ENCODE measurements at places on chromosomes 16 and 17.

- DNase-seq: no peak
These were observed 561 bp downstream of the AXIN1 start for GRCh38 chr16:351804-352520.

DNA sequence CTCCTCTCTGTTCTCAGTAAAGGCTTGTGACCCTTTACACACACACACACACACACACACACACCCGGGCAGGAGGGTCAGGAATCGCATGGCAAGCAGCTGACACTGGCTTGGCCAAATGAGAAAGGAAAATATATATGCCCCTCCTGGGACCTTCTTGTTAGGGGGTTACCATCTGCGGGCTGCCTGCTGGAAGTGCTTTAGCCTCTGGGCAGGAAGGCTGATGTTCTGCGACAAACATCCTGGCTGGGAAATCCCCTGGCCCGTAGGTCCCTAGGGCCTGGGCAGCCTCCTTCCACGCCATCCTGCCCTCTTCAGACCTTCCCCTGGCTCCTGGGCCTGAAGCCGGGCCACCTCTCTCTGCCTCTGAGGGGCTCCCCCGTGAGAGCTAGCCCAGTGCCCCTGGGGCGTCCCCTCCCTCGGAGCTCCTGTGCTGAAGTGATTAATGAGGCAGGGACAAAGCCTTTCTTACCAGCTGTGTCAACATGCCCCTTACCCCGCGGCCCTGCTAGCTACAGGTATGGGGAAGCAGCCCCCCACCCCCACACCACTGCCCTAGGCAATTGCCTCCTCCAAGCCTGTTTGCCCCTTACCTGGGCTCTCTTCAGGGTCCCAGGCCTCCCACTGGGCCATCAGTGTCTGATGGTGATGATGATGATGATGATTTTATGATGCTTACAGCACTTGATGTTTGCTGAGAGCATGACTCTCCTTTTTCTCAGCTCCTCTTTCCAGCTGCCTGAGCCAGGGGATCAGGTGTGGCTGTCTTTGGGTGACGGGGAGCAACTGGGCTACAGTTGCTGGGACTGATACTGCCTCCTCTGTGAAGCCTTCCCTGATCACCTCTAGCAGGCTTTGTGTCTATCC is 32.8 kb upstream of the ETV4 start:
- peak; percentile 27 for DNase-seq

DNA sequence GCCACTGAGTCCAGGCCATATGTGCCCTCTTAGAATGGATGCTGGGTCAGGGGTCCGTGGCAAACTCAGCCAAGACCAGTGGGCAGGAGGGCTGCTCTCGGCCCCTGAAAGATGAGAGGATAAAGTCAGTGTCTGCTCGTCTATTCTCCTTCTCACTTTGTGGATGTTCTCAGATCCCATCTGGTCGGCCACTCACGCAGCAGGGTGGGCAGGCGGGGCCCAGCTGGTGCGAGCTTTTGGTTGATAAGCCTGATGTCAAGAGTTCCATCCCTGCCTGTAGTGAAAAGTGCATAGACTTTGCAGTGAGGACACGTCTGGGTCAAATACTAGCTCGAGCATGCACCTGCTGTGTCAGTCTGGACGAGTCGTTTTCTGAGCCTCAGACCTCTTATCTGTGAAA is 556.2 kb upstream of the EEF2KMT start:
- no peak for DNase-seq

GRCh38 chr16:78916928-78917545 is 683.5 kb downstream of the MAF start:
- DNase-seq: no peak

DNA sequence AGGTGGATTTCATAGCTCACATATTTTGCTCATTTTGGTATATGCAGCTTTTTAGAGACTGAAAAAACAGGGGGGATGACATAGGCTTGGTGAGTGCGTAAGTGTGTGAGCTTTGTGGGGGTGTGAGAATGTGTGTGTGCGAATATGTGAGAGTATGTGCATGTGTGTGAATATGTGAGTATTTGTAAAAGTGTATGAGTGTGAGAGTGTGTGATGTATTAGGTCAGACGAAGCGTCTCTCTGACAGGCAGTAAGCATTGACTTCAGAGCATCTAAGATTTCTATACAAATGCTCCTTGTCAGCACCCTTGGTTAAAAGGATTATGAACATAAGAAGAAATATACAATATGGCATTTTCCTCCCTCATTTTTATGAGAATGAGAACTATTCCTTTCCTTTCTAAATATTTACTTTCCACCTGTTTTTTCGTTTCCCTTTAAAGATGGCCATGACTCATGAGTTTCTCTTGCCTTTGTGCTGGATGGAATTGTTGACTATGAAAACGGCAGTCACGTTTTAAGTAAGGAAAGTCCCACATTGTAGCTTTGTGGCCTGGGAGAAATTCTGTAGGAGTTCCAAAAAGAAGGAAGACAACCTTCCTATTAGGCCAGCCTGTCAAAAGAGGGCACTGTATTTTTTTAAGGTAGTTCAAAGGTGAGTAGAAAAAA is 276.4 kb downstream of the FOXL1 start:
- DNase-seq: no peak

GRCh38 chr17:14428648-14429029 is 127.8 kb downstream of the HS3ST3B1 start:
- DNase-seq: no peak

- DNase-seq: no peak
These were observed 109.4 kb upstream of the AXIN2 start for GRCh38 chr17:65670667-65671371.

DNA sequence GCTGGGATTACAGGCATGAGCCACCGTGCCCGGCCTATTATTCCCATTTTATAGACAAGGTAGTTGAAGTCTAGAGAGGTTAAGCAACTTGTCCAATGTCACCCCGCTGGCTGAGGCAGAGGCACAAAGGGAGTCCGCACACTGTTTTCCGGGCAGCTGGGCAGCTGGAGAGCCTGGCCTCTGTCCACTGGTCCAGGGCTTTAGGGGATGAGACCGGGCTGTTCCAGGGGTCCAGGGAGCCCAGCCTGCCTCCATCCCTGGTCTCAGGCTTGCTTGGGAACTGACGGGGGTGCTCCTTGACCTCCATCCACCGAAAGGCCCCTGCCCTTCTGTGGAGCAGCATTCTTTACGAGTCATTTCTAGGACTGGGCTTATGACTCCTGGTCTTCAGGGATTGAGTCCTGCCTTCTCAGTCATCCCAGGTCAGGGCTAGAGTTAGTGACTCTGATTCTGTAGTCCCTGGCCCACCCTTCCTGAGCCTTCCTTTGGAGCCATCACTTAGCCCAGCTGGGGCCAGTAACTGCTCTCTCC is 37.5 kb downstream of the SOCS3 start:
- no peak for DNase-seq

GRCh38 chr17:17425591-17425990 is 51.2 kb upstream of the MED9 start:
- DNase-seq: no peak

GRCh38 chr16:11735787-11736186 is 6.9 kb downstream of the TXNDC11 start:
- no peak for DNase-seq

- no peak for DNase-seq
These were observed 14.4 kb downstream of the NLRC5 start for GRCh38 chr16:57003439-57004386.

DNA sequence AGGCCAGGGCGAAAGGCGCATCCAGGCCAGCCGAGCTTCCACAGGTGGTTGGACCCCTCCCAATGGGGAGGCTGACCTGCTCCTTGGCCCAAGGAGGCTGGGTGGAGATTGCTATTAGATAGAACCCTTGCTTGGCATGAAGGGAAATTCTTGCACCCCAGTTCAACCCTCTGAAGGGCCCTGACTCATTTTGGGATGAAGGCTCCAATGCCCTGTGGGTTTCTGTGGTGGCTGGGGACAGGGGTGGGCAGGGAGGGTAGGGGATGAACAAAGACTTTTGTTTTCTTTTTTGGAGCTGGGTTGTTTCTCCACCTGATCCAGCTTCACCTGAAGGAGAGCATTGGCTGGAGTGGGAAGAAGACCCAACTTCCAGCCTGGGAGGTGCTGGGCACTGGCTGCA is 16.7 kb upstream of the TBX21 start:
- no peak for DNase-seq

DNA sequence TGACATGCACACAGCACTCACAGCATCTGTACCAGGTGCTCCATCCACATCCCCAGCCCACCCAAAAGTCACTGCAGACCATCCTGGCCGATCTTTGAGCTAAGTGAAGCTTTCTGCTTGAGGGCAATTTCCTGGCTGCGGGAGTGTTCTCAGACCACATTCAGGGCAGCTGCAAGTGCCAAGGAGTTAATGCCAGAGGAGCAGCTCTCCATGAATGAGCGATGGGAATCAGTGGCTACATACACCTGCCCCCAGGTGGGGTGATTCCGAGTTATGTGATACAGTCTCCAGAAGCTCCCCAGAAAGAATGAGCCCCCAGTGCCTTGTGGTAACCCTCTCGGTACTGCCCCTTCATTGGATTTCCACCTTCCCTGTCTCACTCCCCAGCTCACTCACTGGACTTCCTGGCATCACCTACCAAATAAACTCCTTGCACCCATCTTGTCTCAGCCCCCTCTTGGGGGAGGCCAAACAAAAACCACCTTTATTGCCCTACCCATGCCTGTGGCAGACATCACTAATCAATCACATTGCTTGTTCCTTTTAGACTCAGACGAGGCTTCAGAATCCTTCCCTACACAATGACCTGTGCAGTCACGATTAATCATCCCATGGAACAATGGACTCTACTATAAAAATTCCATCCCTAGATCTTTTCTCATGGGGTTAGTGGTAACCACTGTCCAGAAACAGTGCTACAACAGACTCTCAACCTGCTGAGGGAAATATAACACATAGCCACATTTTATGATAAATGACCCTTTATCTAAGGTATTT is 121.1 kb downstream of the IRX5 start:
- no peak for DNase-seq

GRCh38 chr17:31391496-31391949 is at the start of gene RAB11FIP4:
Gene RAB11FIP4, plus strand, starts transcription at chr17:31391675. Its CDS starts 178 bp downstream, at chr17:31391853.
- DNase-seq: no peak

- no peak for DNase-seq
These were observed 291.5 kb upstream of the AXIN2 start for GRCh38 chr17:65852911-65853310.

DNA sequence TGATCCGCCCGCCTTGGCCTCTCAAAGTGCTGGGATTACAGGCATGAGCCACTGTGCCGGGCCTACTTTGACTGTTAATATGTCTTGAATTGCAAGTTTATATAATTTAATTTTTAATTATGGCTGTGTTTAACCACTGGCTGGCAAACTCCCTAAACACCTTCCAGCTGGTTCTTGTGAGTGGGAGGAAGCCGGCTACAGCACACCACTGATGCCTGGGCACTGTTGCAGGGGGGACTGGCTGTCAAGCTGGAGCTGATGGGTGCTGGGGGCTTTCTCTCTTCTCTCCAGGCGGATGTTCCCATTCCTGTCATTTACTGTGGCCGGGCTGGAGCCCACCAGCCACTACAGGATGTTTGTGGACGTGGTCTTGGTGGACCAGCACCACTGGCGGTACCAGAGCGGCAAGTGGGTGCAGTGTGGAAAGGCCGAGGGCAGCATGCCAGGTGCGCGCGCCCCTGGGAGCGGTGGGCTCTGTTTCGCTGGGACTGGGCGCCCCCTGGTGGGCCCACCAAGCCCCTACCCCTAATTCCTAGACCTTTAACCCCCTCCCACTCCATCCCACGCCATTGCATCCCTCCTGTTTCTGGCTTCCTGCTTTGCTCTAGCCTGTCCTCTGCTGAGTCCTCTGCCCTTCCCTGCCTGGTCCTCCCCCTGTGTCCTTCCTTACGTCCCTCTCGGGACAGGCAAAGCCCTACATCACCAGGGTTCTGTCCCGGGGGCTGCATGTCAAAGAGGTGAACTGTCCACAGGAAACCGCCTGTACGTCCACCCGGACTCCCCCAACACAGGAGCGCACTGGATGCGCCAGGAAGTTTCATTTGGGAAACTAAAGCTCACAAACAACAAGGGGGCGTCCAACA is 9.5 kb downstream of the TBX21 start:
- no peak for DNase-seq

DNA sequence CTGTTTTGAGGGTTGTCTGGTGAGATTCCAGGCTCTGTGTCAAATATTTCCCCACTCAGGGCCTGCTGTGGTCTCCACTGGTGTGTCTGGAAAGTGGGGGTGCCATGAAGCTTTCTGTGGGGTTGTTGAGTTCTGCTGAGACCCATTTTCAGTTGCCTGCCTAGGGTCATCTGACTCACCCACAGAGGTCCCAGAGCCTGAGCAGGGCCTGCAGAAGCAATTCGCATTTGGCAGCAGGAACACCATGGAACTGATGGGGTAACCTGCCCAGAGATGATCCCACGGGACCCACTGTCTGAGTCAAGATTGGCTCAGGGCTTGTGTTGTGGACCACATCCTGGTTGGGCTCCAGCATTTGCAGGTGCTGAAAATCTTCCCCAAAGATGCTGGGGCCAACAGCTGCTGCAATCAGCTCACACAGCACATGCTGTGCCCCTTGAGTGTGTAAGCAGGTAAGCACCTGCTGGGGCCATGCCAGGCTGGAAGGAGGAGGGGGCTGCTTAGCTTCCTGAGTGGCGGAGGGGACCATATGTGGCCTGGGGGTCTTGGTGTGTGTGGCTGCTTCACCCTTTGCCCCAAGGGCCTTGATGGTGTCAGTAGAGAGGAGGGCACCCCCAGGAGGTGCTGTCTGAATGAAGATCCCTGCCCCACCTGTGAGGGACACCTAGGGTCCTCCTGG is 1726.1 kb downstream of the TP53TG3F start:
- no peak for DNase-seq

GRCh38 chr16:21076186-21076883 is 74.3 kb downstream of the DNAH3 start:
- no peak for DNase-seq

DNA sequence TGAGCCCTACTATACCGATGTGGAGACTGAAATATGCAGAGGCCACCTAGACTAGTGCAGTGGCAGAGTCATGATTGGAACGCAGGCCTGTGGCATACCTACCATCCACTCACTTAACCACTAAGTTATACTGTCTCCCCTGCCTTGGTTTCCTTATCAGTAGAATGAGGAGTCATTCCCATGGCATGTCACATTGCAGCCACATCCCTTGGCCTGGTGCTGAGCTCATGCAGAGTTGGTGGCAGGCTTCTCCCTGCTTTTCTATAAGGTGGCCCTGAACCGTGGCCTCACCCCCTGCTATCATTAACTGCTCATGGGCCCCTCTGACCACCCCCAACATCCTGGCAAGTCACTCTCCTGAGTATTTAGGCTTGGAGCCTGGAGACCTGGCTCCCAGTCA is 212.5 kb downstream of the KATNIP start:
- DNase-seq: peak; percentile 36
